ENCODE measurements at places on chromosomes 5 and 9. TPM values are rescaled to one million over a fixed set of nuclear protein-coding genes. Genes with fewer than 3 reads are reported as not detected.
A peak's percentile ranks its signal among the peaks of the same experiment; 100 is the strongest.

NR5A1 gene
- not detected for total RNA-seq

SNCB gene
- 0.46 TPM for total RNA-seq

STRBP gene
- total RNA-seq: 34.8 TPM

PCDH12 gene
- total RNA-seq: 0.80 TPM

GPR151 gene
- not detected for total RNA-seq

PITX1 gene
- total RNA-seq: 0.18 TPM

NIPAL4 gene
- total RNA-seq: 3.7 TPM

SH3PXD2B gene
- total RNA-seq: 1.3 TPM

OR1J2 gene
- not detected for total RNA-seq

HBEGF gene
- total RNA-seq: 11.8 TPM

RNF180 gene
- total RNA-seq: 0.21 TPM

GRCh38 chr5:15334551-15335266, 165.3 kb upstream of the FBXL7 start:
- H3K27me3 ChIP-seq: no peaks in the 10 kb centered on the region
- DNase-seq: no peak
- no peaks in the 10 kb centered on the region for H3K36me3 ChIP-seq

- no peak overlapping the region for H3K4me3 ChIP-seq
- H3K36me3 ChIP-seq: no peaks in the 10 kb centered on the region
- H3K4me1 ChIP-seq: peaks cover 15% of the 10 kb centered on the region
- H3K27ac ChIP-seq: no peak overlapping the region
- H3K27me3 ChIP-seq: peaks cover 14% of the 10 kb centered on the region
These were observed 30.1 kb downstream of the EGR1 start for GRCh38 chr5:138495351-138495750.

GRCh38 chr5:79803007-79803406, 113.4 kb downstream of the CMYA5 start:
- DNase-seq: no peak
- no peak overlapping the region for H3K4me3 ChIP-seq
- H3K36me3 ChIP-seq: no peaks in the 10 kb centered on the region
- peaks cover 13% of the 10 kb centered on the region for H3K4me1 ChIP-seq
- H3K27me3 ChIP-seq: no peaks in the 10 kb centered on the region

DNA sequence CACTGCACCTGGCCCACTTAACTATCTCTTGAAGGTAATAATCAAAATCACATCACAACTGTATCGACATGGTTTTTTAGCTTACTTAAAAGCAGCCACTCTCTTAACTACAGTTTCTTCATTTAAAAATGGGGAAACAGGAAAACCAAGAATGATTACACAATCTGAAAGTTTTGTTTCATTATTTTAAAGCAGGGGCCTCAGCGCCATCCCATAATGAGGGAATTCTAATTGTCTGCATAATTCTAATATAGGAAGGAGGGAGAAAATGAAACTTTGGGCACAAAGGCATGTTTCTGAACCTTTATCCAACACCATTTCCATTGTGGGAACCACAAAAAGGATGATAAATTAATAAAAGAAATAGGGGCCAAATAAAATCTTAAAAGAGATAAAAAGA, 7.6 kb downstream of the HACD4 start:
- no peak for DNase-seq
- no peak overlapping the region for H3K4me3 ChIP-seq
- H3K27ac ChIP-seq: no peak overlapping the region
- peaks cover 16% of the 10 kb centered on the region for H3K4me1 ChIP-seq
- H3K36me3 ChIP-seq: peaks cover 30% of the 10 kb centered on the region
- H3K27me3 ChIP-seq: no peaks in the 10 kb centered on the region

GRCh38 chr5:3022665-3023064, 271.2 kb upstream of the IRX2 start:
- H3K36me3 ChIP-seq: no peaks in the 10 kb centered on the region
- H3K27ac ChIP-seq: no peak overlapping the region
- no peak overlapping the region for H3K4me3 ChIP-seq
- no peaks in the 10 kb centered on the region for H3K27me3 ChIP-seq
- H3K4me1 ChIP-seq: no peaks in the 10 kb centered on the region

DNA sequence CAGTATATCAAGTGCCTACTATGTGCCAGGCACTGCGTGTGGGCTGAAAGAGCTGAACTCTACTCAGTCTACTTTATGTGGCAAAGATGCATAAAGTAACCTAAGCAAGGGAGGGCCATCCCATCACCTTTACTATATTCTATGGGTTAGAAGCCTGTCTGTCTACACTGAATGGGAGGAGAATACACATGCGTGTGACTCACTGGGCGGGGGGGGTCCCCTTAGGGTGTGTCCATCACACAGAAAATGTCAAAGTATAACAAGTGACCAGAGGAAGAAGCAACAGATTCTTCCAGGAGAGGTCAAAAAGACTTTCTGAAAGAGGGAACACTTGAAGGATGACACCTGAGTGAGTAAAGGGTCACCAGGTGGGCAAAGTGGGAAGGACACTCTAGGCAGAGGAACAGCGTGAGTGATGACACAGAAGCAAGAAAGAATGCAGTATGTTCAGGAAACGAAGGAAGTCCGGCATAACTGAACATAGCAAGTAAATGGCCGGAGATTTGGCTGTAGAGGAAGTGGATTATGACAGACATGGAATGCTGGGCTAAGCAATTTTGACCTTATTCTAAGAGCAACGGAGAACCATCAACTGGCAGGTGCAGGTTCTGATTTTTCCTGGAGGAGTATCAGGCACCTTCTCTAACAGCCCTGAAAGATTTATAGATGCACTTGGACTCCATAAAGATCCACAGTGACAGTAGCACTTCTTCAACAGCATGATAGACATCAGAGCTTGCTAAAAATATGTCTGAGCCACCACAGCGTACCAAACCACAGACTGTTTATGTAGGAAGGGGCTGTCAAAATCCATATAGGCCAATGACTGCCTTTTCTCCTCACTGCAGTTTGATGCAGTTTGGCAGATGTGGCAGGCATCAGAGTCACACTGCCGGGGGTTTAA, 8.0 kb upstream of the WHRN start:
- no peak overlapping the region for H3K4me3 ChIP-seq
- peaks cover 5% of the 10 kb centered on the region for H3K4me1 ChIP-seq
- H3K36me3 ChIP-seq: no peaks in the 10 kb centered on the region
- H3K27me3 ChIP-seq: peaks cover 14% of the 10 kb centered on the region
- peak; percentile 24 for DNase-seq
- no peak overlapping the region for H3K27ac ChIP-seq

DNA sequence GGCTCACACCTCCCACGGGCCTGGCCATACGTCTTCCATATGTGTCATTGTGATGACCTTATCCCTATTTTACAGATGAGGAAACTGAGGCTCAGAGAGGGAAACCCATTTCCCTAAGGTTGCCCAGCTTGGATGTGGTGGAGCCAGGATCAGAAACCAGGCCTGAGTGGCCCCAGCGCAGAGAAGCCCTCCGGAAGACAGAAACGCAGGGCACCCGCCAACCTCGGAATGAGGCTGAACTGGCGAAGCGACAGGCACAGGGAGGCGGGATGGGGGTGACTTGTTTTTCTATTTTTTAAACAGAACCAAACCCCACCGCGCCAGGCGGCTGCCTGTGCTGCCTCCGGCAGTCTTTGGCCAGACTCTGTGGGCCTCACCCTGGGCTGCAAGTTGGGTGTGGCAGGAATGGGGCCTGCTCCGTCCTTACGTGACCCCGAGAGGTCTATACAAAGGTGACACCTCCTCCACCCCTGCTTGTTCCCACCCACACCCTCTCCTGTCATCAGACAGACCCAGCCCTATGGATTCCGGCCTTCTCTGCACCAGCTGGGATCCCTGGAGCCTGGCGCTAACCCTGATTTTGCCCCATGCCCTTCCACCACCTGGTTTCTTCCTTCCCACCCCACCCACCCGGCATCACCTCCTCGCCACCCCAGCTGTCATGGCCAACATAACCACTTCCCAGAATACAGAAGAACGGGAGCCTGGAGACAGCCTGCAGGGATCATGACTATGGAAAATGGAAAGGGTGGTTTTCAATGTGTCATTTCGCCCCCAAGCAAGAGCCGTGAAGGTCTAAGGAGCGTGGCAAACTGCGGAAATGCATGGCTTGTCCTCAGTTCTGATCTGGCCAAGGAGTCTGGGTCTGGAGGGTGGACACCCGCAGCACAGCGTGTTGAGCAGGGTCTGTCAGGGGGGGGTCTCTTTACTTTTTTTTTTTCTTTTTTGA, 23.6 kb downstream of the PLPP7 start:
- H3K4me3 ChIP-seq: no peak overlapping the region
- H3K27ac ChIP-seq: no peak overlapping the region
- DNase-seq: no peak
- peaks cover 12% of the 10 kb centered on the region for H3K4me1 ChIP-seq

- no peaks in the 10 kb centered on the region for H3K36me3 ChIP-seq
- no peaks in the 10 kb centered on the region for H3K4me1 ChIP-seq
- DNase-seq: no peak
- H3K27ac ChIP-seq: no peak overlapping the region
- H3K4me3 ChIP-seq: no peak overlapping the region
These were observed 17.0 kb upstream of the IPPK start for GRCh38 chr9:92686954-92687353.

- no peaks in the 10 kb centered on the region for H3K4me1 ChIP-seq
- H3K4me3 ChIP-seq: no peak overlapping the region
- H3K27ac ChIP-seq: no peak overlapping the region
- peaks cover 29% of the 10 kb centered on the region for H3K36me3 ChIP-seq
These were observed 150.8 kb upstream of the GRHPR start for GRCh38 chr9:37271679-37272078.

- no peak overlapping the region for H3K27ac ChIP-seq
- no peak overlapping the region for H3K4me3 ChIP-seq
- no peaks in the 10 kb centered on the region for H3K27me3 ChIP-seq
- DNase-seq: no peak
These were observed 56.6 kb upstream of the IFNK start for GRCh38 chr9:27467486-27467885.

DNA sequence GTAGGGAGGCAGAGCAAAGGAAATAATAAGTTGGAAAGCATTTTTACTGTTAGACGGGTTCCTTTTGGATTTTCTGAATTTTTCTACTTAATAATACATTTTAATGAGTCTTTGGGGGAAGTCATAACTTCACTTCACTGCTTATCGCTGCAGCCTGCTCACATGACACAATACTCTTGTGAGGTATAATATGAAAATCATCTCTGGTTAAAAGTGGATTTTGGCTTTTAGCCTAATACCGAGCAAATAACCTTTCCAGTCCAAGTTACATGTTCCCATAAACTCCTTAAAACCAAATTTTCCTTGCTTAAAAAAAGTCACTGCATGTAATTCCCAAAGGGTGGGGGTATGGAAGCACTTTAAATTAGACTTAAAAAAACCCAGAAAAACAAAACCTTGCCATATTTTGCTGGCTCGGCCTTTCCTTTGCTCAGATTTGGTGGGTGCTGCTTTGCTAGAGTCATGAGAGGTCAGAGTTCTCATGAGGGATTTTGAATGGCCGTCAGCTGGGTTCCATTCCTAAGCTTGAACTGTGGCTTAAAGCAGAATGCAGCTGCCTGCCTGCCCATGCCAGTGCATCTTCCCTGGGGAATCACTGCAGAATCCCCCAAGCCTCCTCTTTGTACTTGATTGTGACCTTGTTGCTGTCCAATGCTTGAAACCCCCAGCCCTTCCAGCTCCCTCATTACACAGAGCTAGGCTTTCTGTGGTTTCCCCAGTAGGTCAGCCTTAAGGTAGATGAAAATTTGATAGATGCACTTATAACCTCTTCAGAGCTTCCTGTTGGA, 331.8 kb downstream of the KDM4C start:
- no peak overlapping the region for H3K4me3 ChIP-seq
- H3K36me3 ChIP-seq: peaks cover 26% of the 10 kb centered on the region
- H3K4me1 ChIP-seq: no peaks in the 10 kb centered on the region
- H3K27ac ChIP-seq: no peak overlapping the region

DNA sequence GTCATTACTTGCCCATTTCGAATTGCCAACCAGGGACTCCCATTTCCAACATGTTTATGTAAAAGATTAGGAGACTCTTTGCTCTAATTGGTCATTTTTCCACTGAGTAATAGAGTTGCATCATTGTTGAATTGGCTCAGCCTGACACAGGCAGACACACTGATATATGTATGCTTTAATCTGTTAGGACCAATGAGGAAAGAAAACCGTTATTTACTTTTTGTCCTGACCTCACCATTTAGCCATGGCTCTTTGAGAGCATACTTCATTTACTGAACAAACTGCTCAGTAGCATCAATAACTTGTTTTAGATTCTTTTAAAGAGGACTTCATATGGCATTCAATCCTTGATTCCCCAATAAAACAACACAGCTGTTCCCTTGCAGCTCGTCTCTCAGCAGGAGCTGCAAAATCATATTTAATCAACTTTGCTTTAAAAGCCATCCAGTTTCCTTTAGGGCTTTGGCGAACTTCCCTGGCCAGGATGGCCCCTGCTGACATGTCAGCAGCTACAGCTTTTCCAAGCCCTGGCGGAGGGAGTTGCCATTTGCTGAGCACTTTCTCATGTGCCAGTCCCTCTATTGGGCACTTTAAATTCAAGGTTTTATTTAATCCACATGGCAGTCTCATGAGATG, 251.5 kb upstream of the TNC start:
- peaks cover 2% of the 10 kb centered on the region for H3K4me1 ChIP-seq
- H3K27ac ChIP-seq: no peak overlapping the region
- no peak for DNase-seq
- no peaks in the 10 kb centered on the region for H3K36me3 ChIP-seq

GRCh38 chr9:124381170-124381945, 33.9 kb downstream of the PSMB7 start:
- H3K27ac ChIP-seq: no peak overlapping the region
- peak; percentile 37 for DNase-seq
- H3K36me3 ChIP-seq: peaks cover 27% of the 10 kb centered on the region
- H3K4me3 ChIP-seq: no peak overlapping the region
- no peaks in the 10 kb centered on the region for H3K27me3 ChIP-seq

GRCh38 chr5:116135344-116135743, 50.5 kb downstream of the COMMD10 start:
- peak; percentile 31 for DNase-seq
- peaks cover 18% of the 10 kb centered on the region for H3K4me1 ChIP-seq
- peaks cover 4% of the 10 kb centered on the region for H3K36me3 ChIP-seq
- H3K27me3 ChIP-seq: no peaks in the 10 kb centered on the region
- H3K4me3 ChIP-seq: no peak overlapping the region
